ENCODE measurements at places on chromosomes 3 and 15.

DNA sequence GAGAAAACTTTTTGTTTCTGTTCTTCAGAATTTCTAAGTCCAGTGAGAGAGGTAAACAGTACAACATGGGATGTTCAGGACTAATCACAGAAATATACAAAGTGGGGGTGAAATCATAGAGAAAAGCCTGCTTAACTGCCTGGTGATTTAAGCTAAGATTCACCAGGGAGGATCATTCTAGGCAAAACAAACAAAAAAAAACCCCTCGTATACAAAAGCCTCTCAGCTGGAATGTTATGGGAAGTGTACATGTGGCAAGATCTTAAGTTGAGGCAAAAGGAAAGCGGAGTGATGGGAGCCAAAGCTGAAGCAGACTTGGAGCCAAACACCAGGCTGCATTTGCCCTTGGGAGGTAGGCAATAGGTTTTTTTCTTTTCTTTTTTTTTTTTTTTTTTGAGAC, 40.0 kb upstream of the TJP1 start:
- no peak for DNase-seq

GRCh38 chr3:5343459-5343858, 156.0 kb downstream of the EDEM1 start:
- DNase-seq: no peak

DNA sequence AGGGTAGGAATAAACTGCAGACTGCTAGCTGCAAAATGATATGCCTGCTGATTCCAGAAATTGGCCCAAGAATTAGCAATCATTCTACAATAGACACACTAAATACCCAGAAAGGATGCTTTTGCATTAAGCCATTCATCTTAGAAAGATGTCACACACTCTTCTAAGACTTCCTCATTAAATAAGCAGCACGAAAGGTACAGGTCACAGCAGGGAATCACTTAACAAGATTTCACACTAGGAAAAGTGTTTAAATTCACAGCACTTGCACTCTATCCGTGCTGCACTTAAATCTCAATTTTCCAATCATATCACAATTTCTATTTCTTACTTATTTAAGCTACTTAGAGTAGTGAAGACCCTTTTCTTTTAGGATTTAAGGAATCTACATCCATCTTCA, 372.8 kb upstream of the CBLB start:
- DNase-seq: no peak

GRCh38 chr15:27828746-27829145, 270.4 kb downstream of the OCA2 start:
- no peak for DNase-seq

DNA sequence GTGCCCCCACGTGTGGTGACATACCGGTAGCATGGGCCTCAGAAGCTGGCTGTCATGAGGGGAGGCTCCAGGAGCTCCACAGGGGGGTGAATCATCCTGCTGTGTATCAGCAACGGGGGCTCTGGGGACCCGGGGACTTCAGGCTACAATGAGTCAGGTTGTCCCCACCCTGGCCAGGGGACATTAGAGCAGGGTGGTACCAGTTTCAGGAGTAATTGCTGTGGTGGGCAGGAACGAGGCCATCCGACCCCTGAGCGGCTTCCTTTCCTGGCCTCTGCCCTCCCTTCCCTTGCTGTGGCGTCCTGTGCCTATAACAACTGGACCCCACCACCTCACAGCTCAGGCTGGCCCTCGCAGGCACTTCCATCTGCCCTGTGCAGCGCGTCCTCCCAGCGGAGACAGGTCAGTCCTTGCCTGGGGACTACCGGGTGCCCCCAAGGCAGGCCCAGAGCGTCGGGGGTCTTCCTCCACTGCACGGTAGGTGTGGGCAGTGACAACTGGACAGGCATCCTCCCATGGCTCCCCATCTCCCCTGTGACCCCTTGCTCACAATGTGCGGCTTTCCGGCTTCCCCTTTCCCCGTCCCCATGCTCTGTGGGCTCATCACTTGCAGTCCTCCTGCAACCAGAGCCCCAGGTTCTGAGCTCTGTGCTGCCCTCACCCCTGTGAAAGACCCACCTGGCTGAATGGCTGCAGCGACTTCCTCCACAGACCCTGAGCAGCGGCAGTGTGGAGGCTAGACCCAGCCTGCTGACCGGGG, 57.0 kb downstream of the KLF15 start:
- no peak for DNase-seq

GRCh38 chr15:96359616-96360521, 29.4 kb downstream of the NR2F2 start:
- DNase-seq: no peak

- no peak for DNase-seq
These were observed 353.2 kb upstream of the KCNH8 start for GRCh38 chr3:18795078-18795477.

GRCh38 chr3:72414481-72415016, 433.7 kb downstream of the SHQ1 start:
- DNase-seq: no peak

- DNase-seq: peak; percentile 47
These were observed 817 bp downstream of the CLK3 start for GRCh38 chr15:74616366-74616939.

DNA sequence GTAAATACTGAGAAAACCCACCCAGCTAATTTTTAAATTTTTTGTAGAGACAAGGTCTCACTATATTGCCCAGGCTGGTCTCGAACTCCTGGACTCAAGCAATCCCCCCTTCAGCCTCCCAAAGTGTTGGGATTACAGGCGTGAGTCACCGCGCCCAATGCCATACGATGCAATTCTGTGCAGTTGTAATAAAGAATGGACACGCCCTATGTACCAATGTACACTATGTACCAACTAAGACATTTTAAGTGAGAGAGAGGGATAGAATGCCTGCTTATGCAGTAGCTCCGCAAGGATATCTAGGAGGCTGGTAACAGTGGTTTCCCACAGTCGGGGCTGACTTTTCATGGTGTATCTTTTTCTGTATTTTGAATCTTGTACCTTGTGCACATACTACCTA, 14.6 kb downstream of the ZNF710 start:
- DNase-seq: no peak

GRCh38 chr3:31536497-31536896, 3.8 kb downstream of the STT3B start:
- DNase-seq: no peak

DNA sequence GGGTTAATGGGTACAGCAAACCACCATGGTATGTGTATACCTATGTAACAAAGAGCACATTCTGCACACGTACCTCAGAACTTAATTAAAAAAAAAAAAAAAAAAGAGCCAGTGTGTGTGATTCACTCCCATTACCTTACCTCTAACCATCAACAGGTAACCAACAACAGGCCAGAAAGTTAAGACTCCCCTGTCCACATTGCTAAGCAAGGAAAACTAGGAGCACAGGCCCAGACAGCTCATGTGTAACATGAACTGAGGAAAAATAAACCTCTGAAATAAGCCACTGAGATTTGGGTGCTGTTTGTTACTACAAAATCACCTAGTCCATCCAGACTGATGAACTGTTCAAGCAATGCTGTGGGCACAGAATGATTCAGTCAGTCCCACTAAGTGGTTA, 6.0 kb downstream of the KATNBL1 start:
- DNase-seq: no peak

- DNase-seq: no peak
These were observed 598.0 kb upstream of the SEMA6D start for GRCh38 chr15:47119349-47119748.

- no peak for DNase-seq
These were observed 9.1 kb downstream of the ACTC1 start for GRCh38 chr15:34786206-34786605.

GRCh38 chr3:111238885-111239284, 167.3 kb downstream of the NECTIN3 start:
- DNase-seq: no peak

DNA sequence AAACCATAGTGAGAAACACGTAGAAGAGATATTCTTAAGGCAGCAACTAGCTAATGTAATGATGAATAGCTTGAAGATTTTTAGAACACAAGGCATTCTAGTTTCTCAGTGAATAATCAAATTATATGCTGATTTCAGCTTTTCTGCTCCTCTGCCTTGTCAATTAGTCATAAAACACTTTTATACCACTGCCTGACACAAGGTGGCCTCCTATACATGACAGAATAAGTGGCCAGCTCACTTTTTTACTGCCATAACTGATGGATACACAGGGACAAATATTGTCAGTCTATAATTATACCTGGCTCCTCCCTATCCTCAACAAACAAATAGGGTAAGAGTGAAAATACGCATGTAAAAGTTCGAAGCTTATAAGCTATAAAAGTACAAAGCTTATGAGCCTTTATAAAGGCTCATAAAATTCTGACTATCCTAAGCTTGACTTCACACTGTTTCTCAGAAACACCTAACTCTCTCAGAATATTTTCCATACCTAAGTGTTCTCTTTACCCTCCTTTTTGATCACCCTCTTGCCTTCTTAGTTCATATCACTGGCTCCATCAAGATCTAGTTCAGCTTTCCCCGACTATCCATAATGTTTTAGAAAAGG, 81.6 kb downstream of the HERC1 start:
- DNase-seq: peak; percentile 6

GRCh38 chr3:117645561-117646242, 936.1 kb downstream of the TUSC7 start:
- no peak for DNase-seq

GRCh38 chr3:53250881-53251605, 4.8 kb downstream of the TKT start:
- no peak for DNase-seq

DNA sequence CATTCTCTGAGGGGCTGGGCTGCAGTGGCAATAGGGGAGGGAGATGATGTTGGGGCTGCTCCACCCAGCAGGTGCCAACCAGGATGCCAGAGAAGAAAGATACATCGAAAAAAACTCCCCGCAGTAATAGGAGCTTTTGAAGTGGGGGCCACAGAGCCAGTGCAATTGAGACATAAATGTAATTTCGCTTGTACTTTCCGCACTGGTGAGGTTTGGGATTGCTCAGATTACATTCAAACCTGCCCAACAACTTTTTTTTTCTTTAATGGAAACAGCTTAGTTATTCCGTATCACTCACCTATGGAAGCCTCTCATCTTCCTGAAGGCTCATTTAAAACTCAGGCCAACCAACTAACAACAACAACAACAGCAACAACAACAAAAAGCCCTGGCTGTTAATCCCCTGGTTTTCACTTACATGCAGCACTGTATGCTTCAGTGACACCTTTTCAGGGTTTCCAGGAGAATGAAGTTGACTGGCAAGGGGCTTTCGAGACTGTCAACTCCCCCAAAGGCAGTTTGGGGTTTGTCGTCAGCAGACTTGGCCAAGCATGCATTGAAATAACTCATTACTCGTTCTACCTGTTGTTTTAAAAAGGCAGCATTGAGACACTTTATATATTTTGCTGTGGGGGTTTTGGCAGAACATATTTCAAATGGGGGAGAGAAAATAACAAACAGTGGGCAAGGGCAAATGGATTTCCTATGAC, 163.8 kb downstream of the EBLN2 start:
- no peak for DNase-seq

- no peak for DNase-seq
These were observed 43.7 kb downstream of the MAGI1 start for GRCh38 chr3:65995030-65995429.

GRCh38 chr3:187565701-187566100, 104.5 kb downstream of the SST start:
- no peak for DNase-seq

DNA sequence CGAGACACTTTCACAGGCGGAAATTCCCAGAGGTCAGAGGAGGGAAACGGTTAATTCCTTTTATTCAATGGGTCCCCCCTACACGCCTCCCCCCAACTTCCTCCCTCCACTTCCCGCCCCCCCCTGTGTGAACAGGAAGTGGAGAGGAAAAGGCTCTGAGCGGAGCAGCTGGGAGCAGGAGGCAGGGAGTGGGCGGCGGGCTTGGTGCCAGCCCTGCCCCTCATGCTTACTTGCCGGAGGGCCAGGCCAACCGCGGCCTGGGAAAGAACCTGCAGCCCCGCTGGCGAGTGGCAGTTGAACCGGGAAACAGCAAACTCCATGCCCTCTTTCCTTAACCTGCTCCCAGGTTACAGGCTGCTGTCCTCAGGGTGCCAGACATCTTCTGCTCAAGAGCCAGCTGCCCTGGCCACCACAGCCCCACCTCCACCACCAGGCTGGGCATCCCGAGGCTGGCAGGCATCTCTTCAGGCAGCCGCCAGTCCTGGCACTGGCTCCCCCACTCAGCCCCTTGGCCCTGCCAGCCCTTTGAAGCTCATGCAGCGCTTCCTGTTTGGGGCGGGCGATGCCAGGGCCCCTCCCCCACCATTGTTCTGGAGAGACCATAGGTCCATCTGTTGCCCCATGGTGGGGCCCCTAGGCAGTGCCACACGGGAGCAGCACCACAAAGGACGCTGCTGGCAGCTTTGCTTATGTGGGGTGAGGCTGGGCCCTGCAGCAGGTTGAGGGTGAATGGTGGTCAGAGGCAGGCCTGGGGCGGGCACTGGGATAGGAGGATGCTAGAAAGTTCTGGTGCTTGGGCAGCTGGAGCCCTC, 12.9 kb downstream of the VPS18 start:
- DNase-seq: no peak

DNA sequence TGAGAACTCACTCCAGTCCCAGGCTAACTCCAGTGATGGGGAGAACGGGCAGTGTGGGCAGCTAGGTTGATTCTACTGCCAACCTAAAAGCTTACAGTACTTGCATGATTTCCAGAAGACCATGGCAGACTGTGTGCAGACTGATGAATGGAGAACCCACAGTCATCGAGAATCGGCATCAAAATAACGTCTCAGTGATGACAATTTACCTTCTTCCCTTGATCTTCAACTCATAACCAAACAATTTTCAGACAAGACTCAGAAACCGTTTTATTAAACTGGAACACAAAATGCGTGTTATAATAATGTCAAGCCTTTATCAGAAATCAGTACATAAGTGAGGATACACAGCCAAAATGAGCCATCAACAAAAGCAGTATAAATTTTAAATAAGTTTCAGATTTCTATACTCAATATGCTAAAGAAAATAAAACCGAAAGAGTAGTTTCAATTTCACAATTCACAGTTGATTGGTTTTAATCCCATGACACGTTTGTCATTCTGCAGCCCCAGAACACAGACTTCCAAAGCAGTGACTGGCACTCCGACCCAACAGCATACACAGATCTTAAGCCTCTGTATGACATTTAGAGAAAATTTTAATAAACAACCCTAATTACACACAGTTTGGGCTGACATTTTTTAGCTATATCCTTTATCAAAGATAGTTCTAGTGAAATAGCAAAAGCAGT, 54.5 kb downstream of the ZMAT3 start:
- no peak for DNase-seq

GRCh38 chr3:48845170-48845569, 2.5 kb downstream of the PRKAR2A start:
- no peak for DNase-seq

GRCh38 chr3:46892285-46893145, 15.0 kb downstream of the PTH1R start:
- no peak for DNase-seq

DNA sequence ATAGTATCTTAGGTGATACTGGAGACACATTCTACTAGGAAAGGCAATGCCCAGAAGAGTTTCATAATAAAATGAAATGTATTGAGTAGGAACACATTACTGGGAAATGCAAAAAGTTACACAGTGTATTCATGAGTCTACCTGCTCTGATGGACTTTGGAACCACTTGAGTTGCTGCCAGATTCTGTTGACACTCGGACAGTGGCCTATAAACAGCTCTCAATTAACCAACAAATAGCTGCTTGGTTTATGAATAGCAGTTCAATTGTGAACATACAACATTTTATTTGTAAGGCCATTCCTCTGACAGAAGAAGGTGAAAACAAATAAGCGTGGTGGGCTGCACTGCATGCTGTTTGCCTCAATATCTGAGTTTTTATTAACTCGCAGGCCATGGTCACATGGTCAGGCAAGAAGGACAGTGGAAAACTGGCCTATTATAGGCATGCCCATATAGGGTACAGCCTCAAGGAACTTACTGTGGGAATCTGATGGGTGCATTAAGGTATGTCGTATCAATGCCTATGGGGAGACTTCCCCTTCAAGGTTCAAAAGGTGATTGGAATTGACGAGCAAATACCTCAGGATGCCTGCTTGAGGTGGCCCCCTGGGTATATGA, 66.2 kb downstream of the C3orf80 start:
- no peak for DNase-seq
